ENCODE measurements at places on chromosomes 3 and 15. TPM values are rescaled to one million over a fixed set of nuclear protein-coding genes. Genes with fewer than 3 reads are reported as not detected.
A peak's percentile ranks its signal among the peaks of the same experiment; 100 is the strongest.

Gene ITIH3
- not detected for total RNA-seq

DNA sequence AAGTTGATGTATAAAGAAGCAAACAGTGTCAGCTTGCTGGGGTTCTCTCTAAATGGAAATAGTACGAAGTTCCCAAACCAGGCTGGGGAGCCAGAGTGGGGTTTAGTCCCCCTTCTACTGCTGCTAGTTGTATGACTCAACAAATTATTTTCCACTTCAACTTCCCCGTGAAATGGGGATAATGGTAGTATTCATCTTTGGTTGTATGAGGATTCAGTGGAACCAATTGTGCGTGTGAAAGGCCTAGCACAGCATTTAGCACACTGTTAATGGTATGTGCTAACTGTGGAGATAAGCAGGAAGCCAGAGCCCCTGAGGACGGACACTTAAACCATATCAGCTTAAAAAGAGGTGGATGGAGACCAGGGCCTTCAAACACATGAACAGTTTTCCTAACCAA is 4.2 kb downstream of the SORD start:
- no peak for DNase-seq

GRCh38 chr3:147846854-147847478 is 437.8 kb downstream of the ZIC1 start:
- no peak for DNase-seq

Gene SENP7
- total RNA-seq = 11.6 TPM

Gene CFAP44
- total RNA-seq = 0.73 TPM

- peak; percentile 48 for DNase-seq
Observed at GRCh38 chr3:9105421-9105820, 142.1 kb upstream of the RAD18 start.

DNA sequence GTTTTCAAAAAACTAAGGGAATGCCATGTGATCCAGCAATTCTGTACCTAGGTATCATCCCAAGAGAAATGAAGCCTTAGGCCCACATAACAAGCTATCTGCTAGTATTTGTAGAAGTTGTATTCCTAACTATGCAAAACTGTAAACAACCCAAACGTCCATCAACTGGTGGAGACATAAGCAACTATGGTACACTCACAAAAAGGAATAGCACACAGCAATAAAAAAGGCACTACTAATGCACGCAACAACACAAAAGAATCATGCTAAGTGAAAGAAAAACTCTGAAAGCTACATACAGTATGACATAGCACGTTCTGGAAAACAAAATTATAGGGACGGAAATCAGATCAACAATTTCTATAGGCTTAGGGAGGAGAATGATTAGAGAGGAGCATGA is 15.3 kb downstream of the USP50 start:
- DNase-seq = no peak

DNA sequence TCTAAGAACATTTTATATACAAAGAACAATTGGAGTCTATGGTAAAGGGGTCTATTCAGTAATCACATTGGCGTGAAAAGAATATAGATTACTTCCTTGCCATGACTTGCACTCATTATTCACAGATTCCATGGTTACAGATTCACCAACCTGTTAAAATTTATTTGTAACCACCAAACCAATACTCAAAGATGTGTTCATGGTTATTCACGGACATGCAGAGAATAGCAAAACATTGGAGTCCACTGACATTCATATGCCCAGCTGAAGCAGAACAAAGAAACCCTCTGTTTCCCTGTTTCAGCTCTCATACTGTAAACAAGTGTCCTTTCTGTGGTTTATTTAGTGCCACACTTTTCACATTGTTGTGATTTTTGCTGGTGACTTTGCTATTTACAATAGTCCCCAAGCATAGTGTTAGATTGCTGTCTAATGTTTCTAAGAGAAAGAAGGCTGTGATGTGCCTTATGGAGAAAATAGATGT is 185.8 kb upstream of the TTC14 start:
- DNase-seq = no peak

- no peak for DNase-seq
Observed at GRCh38 chr3:20104167-20104661, 64.0 kb downstream of the KAT2B start.

DNA sequence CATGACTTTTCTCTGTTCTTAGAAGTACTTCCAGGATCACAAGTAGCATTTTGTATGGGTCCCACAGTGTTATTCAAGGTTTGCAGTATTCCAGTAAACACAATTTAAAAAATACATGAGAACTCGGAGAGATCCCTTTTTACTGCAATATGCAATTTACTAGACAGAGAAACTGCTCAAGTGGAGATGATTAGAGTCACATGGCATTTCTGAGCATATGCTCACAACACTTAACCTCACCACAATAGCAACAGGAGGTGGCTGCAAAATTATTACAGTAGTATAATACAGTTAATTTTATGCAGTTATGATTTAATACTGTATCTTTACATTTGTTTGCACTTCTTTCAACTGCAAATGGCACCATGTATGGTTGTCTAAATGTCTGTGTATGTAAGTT is 87.5 kb downstream of the PIK3CB start:
- DNase-seq = no peak

- DNase-seq = no peak
Observed at GRCh38 chr3:106425026-106425425, 556.2 kb upstream of the CBLB start.

GRCh38 chr3:37909067-37909911 is 47.6 kb downstream of the CTDSPL start:
- DNase-seq = no peak

Gene STXBP5L
- total RNA-seq = 1.5 TPM

GRCh38 chr15:74382004-74382816 is 14.8 kb upstream of the CYP11A1 start:
- DNase-seq = peak; percentile 99

DNA sequence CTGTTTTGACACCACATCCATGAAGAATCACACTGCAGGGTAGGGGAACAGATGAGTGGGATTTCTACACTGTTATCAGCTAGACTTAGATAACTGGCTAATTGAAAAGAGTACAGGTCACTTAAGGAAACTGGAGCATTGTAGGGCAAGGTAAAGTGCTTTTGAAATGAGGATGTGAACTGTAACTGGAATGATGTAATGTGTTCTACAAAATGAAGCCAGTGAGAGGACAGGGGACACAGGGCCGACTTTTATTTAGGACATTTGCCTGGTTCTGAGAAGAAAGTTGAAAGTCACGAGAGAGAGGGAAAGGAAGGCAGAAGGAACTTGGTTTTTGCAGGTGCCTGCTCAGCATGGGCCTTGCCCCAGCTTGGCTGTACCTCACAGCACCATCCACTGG is 50.5 kb downstream of the IGF1R start:
- no peak for DNase-seq

DNA sequence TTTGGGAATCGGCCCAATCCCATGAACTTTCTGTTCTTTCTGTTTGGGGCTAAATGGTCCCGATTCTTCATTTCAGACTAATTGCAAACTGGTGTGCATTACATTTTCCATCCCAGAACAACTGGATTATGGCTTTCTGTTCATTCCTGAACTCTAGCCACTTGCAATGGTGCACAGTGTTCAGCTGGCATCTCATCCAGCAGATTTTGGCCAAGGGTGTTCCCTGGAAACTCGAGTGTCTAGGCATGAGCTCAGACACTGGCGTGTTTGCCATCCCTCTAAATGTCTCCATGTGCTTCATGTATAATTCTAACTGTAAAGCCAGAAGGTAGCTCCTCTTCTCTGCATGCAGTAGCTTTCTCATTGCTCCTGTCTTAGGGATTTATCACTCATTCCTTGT is 97.1 kb upstream of the MYZAP start:
- DNase-seq = no peak

Data from H7 (cell line).